ENCODE measurements at places on chromosomes 5 and 9.

GRCh38 chr9:137745541-137745991 is 126.8 kb downstream of the EHMT1 start:
- DNase-seq, result no peak

GRCh38 chr9:10226996-10227395 is 385.8 kb downstream of the PTPRD start:
- DNase-seq, result no peak

- no peak for DNase-seq
Observed at GRCh38 chr9:121685795-121686377, 34.5 kb downstream of the DAB2IP start.

GRCh38 chr5:134453016-134453415 is 41.3 kb upstream of the CDKN2AIPNL start:
- peak; percentile 50 for DNase-seq

DNA sequence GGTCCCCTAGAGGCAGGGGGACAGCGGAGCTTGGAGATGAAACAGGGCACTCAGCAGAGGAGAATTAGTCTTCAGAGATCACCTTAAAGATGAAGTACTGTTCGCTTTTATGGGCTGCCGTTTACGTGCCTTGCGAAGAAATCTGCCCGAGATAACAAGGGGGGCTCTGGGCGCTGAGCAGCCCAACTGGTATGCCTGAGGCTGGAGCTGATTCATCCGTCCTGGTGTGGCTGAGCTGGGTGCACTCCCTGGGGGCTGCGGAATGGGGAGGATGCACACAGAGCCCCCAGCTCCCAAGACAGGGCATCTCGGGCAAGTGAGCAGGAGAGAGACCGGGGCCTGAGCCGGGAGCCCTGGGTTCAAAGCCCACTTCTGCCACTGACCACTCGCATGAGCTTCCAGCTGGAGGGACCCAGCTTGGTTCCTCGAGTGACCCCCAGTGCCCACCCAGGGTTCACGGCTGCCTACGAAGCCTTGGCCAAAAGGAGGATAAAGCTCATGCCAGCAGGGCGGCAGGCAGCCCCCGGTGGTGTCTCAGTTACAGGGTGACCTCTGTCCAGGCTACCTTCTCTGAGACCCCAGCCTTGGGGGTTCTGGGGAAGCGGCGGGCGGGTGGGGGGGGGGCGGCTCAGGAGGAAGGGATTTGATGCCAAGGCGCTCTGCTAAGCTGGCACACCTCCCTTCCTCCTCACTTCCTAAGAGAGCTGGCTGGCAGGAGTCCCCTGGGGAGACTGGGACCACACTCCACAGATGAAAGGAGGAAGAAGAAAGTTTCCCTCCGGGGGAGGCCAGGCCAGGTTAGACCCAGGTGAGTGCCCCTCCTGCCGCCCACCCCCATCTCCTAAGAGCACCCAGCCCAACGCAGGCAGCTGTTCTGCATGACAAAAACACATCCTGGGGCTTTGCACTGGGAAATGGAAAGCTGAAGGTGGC is 5.7 kb downstream of the FIBCD1 start:
- DNase-seq, result no peak

DNA sequence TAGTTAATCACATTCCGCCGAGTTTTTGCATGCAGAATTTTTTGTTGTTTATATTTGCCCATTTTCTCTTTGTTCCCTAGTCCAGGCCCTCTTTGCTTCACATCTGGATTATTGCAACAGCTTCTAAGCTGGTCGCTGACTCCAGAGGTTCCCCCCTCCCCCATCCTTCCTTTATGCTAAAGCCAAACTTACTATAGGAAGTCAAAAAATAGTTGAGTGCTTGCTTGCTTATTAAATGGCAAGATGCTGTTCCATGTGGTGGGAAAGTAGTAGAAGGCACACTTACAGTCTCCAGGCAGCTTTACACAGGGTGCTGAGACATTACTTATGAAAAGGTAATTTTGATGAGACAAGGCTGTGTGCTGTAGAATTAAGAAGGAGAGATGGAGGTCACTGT is 1.3 kb downstream of the ZBTB34 start:
- no peak for DNase-seq

GRCh38 chr5:14801792-14802191 is 69.8 kb downstream of the ANKH start:
- no peak for DNase-seq

DNA sequence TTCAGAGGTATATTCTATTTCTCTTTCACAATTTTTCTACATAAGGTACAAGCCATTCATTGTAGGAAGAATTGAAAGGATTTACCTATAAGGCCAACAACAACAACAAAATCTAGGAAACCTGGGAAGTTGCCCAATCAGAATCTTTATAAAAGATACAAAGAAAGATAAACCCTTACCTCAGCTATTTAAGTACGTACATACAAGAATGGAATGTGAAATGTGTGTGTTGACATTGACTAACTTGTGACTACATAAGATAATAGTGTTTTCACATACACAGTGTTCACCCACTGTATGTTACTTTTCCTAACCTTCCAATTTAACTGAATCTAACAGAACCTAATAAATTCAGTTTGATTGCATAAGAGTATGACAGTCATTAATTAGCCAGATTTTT is 154.1 kb downstream of the ADAMTS6 start:
- DNase-seq, result no peak

- no peak for DNase-seq
Observed at GRCh38 chr9:99411479-99412115, 189.5 kb downstream of the SEC61B start.

DNA sequence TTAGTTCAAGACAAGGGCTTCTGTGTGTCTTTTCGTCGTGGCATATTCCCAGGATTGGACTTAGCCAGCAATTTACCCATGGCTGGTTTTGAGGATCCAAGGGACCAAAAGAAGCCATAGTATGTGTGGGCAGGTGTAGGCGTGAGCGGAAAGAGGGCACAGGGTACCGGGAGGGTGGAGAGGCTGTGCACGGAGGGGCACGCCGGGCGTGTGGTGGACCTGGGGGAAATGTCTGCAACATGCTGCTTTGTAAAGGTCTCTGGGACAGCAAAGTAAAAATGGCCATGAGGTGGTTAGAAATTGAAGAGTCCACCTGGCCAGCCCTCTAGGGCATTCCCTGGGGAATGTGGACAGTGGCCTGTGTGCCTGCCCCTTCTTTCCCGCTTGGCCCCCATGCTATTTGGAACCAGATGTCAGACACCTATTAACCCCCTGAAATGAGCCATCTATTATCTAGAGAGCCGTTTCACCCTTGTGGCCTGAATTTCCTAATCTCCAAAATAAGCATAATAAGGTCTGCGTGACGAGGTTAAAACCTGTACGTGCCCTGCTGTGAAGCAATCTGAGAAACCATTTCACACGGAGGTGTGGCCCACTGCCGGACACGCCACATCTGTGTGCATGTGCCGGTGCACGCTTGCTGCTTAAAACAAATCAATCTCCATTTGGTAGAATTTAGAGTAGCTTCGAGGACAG is 5.1 kb downstream of the FLT4 start:
- DNase-seq, result no peak

DNA sequence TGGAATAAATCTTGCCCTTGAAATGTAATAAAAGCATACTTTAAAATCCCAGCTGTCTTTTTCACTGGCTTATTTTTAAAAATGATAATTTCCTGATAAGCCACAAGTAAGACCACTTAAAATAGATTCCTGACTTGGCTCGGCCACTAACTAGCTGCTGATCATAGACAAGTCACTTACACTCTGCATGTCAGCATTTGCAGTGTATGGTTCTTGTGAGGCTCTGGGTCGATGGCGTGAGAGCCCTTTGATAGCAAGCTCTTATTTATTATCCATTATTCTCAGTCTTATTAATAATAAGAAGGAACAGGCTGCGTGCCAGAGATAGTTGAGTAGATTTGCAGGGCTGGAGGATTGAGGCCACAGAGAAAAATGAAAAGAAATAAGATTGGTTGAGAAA is 110.7 kb upstream of the IL12B start:
- DNase-seq, result no peak

Measured in GM04503 (cell line).